ENCODE measurements at places on chromosomes 16 and 17. TPM values are rescaled to one million over a fixed set of nuclear protein-coding genes. Genes with fewer than 3 reads are reported as not detected.

DNA sequence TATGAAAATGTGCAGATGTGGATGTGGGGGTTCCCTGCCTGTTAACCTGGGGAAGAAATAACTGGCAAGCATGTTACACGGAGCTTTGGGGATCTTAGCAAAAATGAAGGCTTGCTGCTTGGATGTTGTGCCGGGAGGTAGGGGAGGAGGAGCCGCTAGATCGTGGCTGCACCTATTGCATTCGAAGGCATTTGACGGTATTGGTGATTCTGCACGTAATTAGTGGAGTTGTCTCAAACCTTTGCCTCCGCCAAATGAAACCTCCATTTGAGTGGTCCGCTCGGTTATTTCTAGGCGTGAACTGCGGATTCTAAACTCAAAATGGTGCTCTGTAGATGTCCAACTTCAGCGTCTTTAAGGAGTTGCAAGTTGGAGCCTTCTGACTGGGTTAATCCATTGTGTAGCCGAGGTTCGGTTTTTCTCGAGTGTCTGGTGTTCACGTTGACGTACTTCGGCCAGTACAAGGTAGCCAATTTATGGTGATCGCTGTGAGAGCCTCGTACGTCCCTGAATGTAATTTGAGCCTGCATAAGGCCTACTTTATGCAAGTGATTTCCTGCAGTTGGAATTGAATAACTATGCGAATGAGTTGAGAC lies 1.5 kb downstream of the TNRC6C start:
- H3K4me1 ChIP-seq: peaks cover 25% of the 10 kb centered on the region
- no peaks in the 10 kb centered on the region for H3K27me3 ChIP-seq
- H3K36me3 ChIP-seq: no peaks in the 10 kb centered on the region
- no peak for DNase-seq

GRCh38 chr17:50370052-50370451 lies 2.9 kb downstream of the MRPL27 start:
- DNase-seq: no peak
- no peaks in the 10 kb centered on the region for H3K27me3 ChIP-seq
- H3K4me3 ChIP-seq: no peak overlapping the region
- H3K36me3 ChIP-seq: peaks cover 38% of the 10 kb centered on the region
- H3K27ac ChIP-seq: no peak overlapping the region

- H3K27ac ChIP-seq: peak overlapping the region; percentile 38
- peaks cover 6% of the 10 kb centered on the region for H3K4me1 ChIP-seq
- H3K36me3 ChIP-seq: no peaks in the 10 kb centered on the region
- H3K4me3 ChIP-seq: no peak overlapping the region
- DNase-seq: no peak
Observed at GRCh38 chr17:11852912-11853311, 144.4 kb downstream of the ZNF18 start.

- H3K27me3 ChIP-seq: no peaks in the 10 kb centered on the region
- H3K4me3 ChIP-seq: no peak overlapping the region
- H3K27ac ChIP-seq: no peak overlapping the region
- no peak for DNase-seq
- no peaks in the 10 kb centered on the region for H3K36me3 ChIP-seq
Observed at GRCh38 chr17:32626379-32626791, 139.6 kb downstream of the CDK5R1 start.

- no peak for DNase-seq
- no peak overlapping the region for H3K27ac ChIP-seq
- no peak overlapping the region for H3K4me3 ChIP-seq
- H3K4me1 ChIP-seq: no peaks in the 10 kb centered on the region
- no peaks in the 10 kb centered on the region for H3K36me3 ChIP-seq
Observed at GRCh38 chr17:17313350-17313991, 10.3 kb downstream of the NT5M start.

- H3K4me1 ChIP-seq: peaks cover 3% of the 10 kb centered on the region
- H3K27ac ChIP-seq: no peak overlapping the region
- H3K4me3 ChIP-seq: no peak overlapping the region
- no peaks in the 10 kb centered on the region for H3K36me3 ChIP-seq
- DNase-seq: no peak
Observed at GRCh38 chr16:65111306-65111705, 10.6 kb downstream of the CDH11 start.

DNA sequence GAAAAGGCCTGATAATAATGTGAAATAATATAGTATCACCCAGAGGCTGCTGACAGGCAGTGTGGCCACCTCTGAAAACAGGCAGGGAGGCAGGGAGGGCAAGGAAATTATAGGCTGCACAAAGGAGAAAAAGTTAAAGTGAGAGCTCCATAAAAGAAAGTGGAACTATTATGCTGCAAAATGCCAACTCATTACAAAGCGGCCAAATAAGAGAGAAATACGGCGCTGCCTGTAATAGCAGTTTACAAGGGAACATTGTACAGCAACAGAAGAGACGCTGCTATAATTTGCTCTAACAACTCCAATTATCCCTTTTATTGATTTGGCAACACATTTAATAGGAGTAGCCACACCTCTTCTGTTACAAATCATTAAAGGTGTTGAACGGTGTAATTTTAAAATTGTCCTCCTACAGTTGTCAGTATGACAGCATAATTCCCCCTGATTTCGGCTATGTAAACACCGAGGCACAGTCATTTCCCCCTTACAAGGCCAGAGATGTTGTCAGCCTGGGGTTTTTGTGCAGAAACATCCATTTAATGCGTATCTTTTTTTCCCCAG lies 120.3 kb downstream of the MRM1 start:
- H3K27me3 ChIP-seq: no peaks in the 10 kb centered on the region
- H3K27ac ChIP-seq: no peak overlapping the region
- no peak for DNase-seq
- no peaks in the 10 kb centered on the region for H3K36me3 ChIP-seq
- H3K4me1 ChIP-seq: no peaks in the 10 kb centered on the region

DNA sequence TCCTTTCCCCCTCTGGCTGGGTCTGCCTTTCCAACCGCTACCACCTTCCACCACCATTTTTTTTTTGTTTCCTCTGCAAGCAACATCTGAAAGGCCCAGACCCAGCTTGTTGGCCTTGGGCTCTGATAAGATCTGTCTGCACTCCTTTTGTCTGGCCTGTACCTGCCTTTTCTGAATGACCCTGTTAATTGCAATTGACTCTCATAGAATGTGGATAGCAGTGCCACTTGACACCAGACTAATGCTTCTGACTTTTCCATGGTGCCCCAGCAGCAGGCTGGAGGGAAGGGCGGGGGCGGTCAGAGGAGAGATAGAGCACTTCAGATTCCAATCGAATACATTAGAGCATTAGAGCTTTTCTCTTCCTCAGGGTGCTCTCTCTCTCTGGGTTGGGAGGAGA lies 538.9 kb downstream of the WWOX start:
- no peak overlapping the region for H3K4me3 ChIP-seq
- no peak for DNase-seq
- no peaks in the 10 kb centered on the region for H3K27me3 ChIP-seq
- no peaks in the 10 kb centered on the region for H3K4me1 ChIP-seq

GRCh38 chr17:2369551-2370210 lies 31.2 kb downstream of the MNT start:
- no peaks in the 10 kb centered on the region for H3K4me1 ChIP-seq
- peaks cover 58% of the 10 kb centered on the region for H3K36me3 ChIP-seq
- H3K27ac ChIP-seq: no peak overlapping the region
- DNase-seq: no peak
- no peak overlapping the region for H3K4me3 ChIP-seq
- H3K27me3 ChIP-seq: no peaks in the 10 kb centered on the region

- no peaks in the 10 kb centered on the region for H3K36me3 ChIP-seq
- H3K27ac ChIP-seq: no peak overlapping the region
- no peaks in the 10 kb centered on the region for H3K27me3 ChIP-seq
Observed at GRCh38 chr16:89793955-89794354, 22.5 kb downstream of the FANCA start.

DNA sequence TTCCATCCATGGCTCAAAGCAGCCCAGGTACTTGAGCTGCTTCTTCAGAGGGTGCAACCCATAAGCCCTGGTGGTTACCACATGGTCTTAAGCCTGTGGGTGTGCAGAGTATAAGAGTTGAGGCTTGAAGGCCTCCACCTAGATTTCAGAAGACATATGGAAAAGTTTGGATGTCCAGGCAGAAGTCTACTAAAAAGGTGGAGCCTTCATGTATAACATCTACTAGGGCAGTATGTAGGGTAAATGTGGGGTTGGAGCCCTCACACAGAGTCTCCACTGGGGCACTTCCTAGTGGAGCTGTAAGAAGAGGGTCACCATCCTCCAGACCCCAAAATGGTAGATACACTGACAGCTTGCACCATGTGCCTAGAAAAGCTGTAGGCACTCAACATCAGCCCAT lies 120.9 kb downstream of the HS3ST3A1 start:
- H3K36me3 ChIP-seq: no peaks in the 10 kb centered on the region
- no peak overlapping the region for H3K4me3 ChIP-seq
- no peak overlapping the region for H3K27ac ChIP-seq
- H3K4me1 ChIP-seq: no peaks in the 10 kb centered on the region
- H3K27me3 ChIP-seq: no peaks in the 10 kb centered on the region

GRCh38 chr17:7580604-7581575 lies 1.5 kb downstream of the CD68 start:
- peaks cover 31% of the 10 kb centered on the region for H3K36me3 ChIP-seq
- H3K4me3 ChIP-seq: peak overlapping the region; percentile 30
- peak overlapping the region; percentile 87 for H3K27ac ChIP-seq
- peaks cover 37% of the 10 kb centered on the region for H3K4me1 ChIP-seq
- no peaks in the 10 kb centered on the region for H3K27me3 ChIP-seq

DNA sequence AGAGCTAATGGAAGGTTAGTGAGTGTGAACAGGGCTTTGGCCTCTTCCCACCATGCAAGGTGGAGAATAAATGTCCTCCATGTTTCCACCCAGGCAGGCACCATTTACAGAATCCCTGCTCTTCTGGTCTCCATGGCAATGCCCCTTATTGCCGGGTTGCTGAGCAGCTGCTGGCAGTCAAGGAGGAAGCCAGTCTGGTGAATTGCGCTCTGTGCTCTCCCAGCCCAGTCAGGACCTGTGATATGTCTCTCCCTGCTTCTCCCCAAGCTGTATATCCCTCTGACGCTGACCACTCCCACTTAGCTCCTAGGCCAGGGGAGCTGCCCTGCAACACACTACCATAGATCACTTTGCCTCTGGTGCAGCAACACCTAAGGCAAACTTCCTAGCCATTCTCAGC lies 402.1 kb upstream of the ERCC4 start:
- H3K36me3 ChIP-seq: no peaks in the 10 kb centered on the region
- no peak overlapping the region for H3K27ac ChIP-seq

- no peak overlapping the region for H3K27ac ChIP-seq
- H3K36me3 ChIP-seq: no peaks in the 10 kb centered on the region
- no peaks in the 10 kb centered on the region for H3K27me3 ChIP-seq
- H3K4me3 ChIP-seq: no peak overlapping the region
Observed at GRCh38 chr17:74016461-74016860, 187.0 kb upstream of the RPL38 start.

DNA sequence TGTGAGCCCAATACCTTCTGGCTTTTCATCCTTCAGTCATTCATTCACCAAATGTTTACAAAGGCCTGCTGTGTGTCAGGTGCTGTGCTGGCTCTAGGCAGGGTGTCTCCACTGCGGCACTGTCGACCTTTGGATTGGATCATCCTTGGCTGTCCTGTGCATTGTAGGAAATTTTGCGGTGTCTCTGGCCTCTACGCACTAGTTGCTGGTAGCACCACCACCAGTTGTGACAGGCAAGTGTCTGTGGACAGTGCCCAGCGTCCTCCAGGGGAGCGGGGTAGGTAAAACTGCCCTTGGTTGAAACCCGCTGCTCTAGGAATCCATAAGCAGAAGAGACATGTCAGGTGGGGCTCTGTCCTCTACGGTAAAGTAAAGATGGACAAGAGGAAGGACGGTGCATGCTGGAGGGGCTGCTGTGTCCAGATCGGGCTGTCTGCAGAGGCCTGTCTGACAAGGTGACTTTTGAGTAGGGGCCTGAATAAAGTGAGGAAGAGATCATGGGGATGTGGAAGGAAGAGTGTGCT lies 123.7 kb downstream of the SNX29 start:
- H3K27ac ChIP-seq: no peak overlapping the region
- no peak for DNase-seq
- H3K4me3 ChIP-seq: no peak overlapping the region
- H3K27me3 ChIP-seq: no peaks in the 10 kb centered on the region
- H3K4me1 ChIP-seq: no peaks in the 10 kb centered on the region
- H3K36me3 ChIP-seq: no peaks in the 10 kb centered on the region

- H3K27ac ChIP-seq: no peak overlapping the region
- H3K4me3 ChIP-seq: no peak overlapping the region
- DNase-seq: no peak
- H3K27me3 ChIP-seq: no peaks in the 10 kb centered on the region
- H3K4me1 ChIP-seq: peaks cover 20% of the 10 kb centered on the region
Observed at GRCh38 chr16:22005746-22006145, 2.2 kb upstream of the MOSMO start.

GRCh38 chr16:63447121-63447520 lies 1410.9 kb upstream of the CDH8 start:
- H3K4me3 ChIP-seq: no peak overlapping the region
- no peak overlapping the region for H3K27ac ChIP-seq
- no peaks in the 10 kb centered on the region for H3K36me3 ChIP-seq
- no peak for DNase-seq
- no peaks in the 10 kb centered on the region for H3K4me1 ChIP-seq
- no peaks in the 10 kb centered on the region for H3K27me3 ChIP-seq

DNA sequence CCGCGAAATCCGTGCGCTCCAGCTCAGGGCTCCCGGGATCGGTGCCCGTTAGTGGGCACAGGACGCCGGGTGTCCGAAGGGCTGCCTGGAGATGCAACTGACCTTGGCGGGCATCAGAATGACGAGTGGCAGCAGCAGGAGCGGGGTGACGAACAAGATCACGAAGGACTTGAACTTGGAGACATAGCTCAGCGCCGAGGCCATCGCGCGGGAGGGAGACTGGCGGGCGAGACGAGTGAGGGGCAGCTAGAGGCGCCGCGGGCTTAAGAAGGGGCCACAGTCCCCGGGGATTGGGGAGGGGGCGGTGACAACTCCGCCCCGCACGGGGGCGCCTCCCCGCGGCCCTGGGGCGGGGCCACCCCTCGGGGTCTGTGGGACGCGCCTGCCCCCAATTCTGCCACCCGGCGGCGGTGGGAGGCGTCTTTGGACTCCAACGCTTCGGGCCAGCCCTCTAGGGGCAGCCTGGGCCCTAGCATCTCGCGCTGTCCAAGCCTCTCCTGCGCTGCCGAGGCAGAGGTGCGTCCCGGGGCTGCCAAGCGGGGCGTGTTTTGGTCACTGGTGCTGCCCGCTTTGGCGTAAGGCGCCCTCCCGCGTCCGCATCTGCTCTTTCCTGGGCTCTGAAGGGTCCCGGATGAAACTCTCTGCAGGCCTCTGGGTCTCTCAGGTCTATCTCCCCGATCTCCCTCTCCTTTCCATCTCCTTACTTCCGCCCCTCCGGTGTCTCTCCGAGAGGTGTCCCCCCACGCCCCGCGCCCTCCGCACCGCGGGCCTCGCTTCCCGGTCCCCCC lies at the start of gene SLC13A5:
Gene SLC13A5 (minus strand): TSS at position 240 of the 788 bp plus-strand sequence. CDS start 36 bp downstream, at position 204.
- H3K4me1 ChIP-seq: no peaks in the 10 kb centered on the region
- no peaks in the 10 kb centered on the region for H3K36me3 ChIP-seq
- peaks cover 16% of the 10 kb centered on the region for H3K27me3 ChIP-seq
- DNase-seq: no peak

- H3K4me3 ChIP-seq: no peak overlapping the region
- no peak overlapping the region for H3K27ac ChIP-seq
- H3K4me1 ChIP-seq: no peaks in the 10 kb centered on the region
- H3K36me3 ChIP-seq: no peaks in the 10 kb centered on the region
- H3K27me3 ChIP-seq: no peaks in the 10 kb centered on the region
Observed at GRCh38 chr16:17564856-17565255, 94.1 kb upstream of the XYLT1 start.

The KCNAB3 gene
- not detected for total RNA-seq

The TMEM107 gene
- 1.6 TPM for total RNA-seq

The CPHXL2 gene
- not detected for total RNA-seq

The HSD11B2 gene
- total RNA-seq: 2.4 TPM

The ACSM2A gene
- total RNA-seq: not detected

The CACNG3 gene
- not detected for total RNA-seq

The TM4SF5 gene
- not detected for total RNA-seq

The LRRC45 gene
- 2.0 TPM for total RNA-seq

The PPP1R27 gene
- total RNA-seq: not detected

All from ascending aorta (tissue), 2 donors.